ENCODE measurements at places on chromosomes 5 and 9.
A peak's percentile ranks its signal among the peaks of the same experiment; 100 is the strongest.

GRCh38 chr5:151093476-151093889 lies 12.6 kb upstream of the TNIP1 start:
- peak overlapping the region; percentile 8 for H3K4me3 ChIP-seq
- H3K27ac ChIP-seq: peak overlapping the region; percentile 86
- no peaks in the 10 kb centered on the region for H3K27me3 ChIP-seq
- peaks cover 60% of the 10 kb centered on the region for H3K4me1 ChIP-seq

GRCh38 chr5:138745268-138745667 lies 8.0 kb upstream of the CTNNA1 start:
- no peaks in the 10 kb centered on the region for H3K36me3 ChIP-seq
- peaks cover 6% of the 10 kb centered on the region for H3K4me1 ChIP-seq
- H3K27ac ChIP-seq: no peak overlapping the region

GRCh38 chr5:173834071-173834771 lies 53.9 kb upstream of the CPEB4 start:
- H3K4me1 ChIP-seq: no peaks in the 10 kb centered on the region
- no peak overlapping the region for H3K4me3 ChIP-seq
- DNase-seq: no peak
- H3K36me3 ChIP-seq: no peaks in the 10 kb centered on the region
- H3K27me3 ChIP-seq: no peaks in the 10 kb centered on the region

GRCh38 chr5:141597394-141597793 lies 21.4 kb downstream of the DIAPH1 start:
- DNase-seq: no peak
- H3K27me3 ChIP-seq: no peaks in the 10 kb centered on the region
- H3K27ac ChIP-seq: peak overlapping the region; percentile 28
- H3K36me3 ChIP-seq: peaks cover 14% of the 10 kb centered on the region

- no peak overlapping the region for H3K27ac ChIP-seq
- H3K4me3 ChIP-seq: no peak overlapping the region
- no peak for DNase-seq
Measured at GRCh38 chr5:117204404-117204803, 629.8 kb upstream of the SEMA6A start.

DNA sequence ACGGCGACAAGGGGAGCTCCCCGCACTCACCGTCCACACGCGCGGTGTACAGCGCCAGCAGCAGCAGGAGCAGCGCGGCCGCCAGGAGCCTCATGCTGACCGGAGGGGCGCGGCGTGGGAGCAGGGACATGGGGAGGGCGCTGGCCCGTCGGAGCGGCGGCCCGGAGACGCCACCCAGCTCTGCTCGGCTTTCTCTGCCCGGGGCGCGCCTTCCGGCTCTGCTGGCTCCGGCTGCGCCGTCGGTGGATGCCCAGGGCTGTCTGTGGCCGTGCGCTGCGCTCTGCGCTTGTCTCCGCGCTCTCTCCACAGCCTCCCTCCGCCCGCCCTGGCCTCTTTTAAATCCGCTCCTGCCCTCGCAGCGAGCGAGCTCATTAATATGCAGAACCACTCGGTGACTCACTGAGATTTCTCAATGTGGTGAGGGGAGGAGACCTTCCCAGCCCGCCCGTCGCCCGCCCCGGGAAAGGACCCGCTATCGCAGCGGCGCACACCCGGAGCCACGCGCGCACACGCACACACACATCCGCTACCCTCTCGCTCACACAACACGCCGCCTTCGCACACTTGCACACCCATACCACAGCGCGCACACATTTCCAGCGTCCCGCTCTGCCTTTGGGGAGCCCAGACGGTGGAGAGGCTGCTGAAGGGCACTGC lies at the start of gene CXCL14:
TSS of gene CXCL14 (minus strand) at position 307 of the 657 bp plus-strand sequence. CDS start at position 94, 213 bp downstream.
- DNase-seq: peak; percentile 66
- peaks cover 4% of the 10 kb centered on the region for H3K4me1 ChIP-seq
- no peak within 1 kb of the TSS for H3K27ac ChIP-seq
- H3K4me3 ChIP-seq: no peak within 1 kb of the TSS
- peaks cover 42% of the 10 kb centered on the region for H3K27me3 ChIP-seq

DNA sequence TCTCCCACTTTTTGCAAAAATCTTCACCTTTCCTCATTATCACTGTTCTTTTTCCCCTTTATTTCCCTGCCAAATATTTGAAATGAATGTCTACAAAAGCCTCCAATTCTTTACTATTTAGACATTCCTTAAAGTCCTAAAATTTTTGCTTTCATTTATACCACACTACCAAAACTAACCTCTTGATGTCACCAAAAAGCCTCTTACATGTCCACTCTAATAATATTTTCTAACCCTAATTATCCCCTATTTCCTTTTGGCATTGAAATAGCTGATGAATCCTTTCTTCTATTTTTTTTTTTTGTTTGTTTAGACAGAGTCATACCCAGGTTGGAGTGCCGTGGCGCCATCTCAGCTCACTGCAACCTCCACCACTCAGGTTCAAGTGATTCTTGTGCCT lies 32.3 kb upstream of the NRG2 start:
- no peak overlapping the region for H3K27ac ChIP-seq
- no peak for DNase-seq
- no peaks in the 10 kb centered on the region for H3K4me1 ChIP-seq
- peaks cover 3% of the 10 kb centered on the region for H3K27me3 ChIP-seq
- no peaks in the 10 kb centered on the region for H3K36me3 ChIP-seq

GRCh38 chr5:65588694-65589093 lies 25.6 kb downstream of the PPWD1 start:
- DNase-seq: no peak
- no peak overlapping the region for H3K27ac ChIP-seq
- H3K4me3 ChIP-seq: no peak overlapping the region
- H3K4me1 ChIP-seq: no peaks in the 10 kb centered on the region

DNA sequence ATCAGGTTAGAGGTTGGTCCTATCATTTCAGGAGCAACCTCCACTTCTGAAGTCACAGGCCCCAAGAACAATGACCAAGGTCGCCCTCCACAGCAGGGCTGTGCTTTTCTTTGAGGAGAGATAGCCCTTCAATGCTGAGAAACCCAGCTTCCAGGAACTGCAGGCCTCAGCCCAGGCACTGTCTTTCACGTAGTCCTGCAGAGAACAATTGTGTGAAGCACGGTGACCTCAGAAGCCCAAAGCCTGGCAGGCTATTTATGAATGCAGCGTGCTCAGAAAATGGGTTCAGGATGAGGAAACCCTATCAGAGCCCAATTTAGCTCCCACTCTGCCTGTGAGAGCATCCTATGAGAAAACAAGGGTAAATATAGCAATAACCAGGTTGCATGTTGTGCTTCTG lies 388.3 kb downstream of the PLK2 start:
- no peaks in the 10 kb centered on the region for H3K36me3 ChIP-seq
- H3K27ac ChIP-seq: no peak overlapping the region
- H3K27me3 ChIP-seq: no peaks in the 10 kb centered on the region

DNA sequence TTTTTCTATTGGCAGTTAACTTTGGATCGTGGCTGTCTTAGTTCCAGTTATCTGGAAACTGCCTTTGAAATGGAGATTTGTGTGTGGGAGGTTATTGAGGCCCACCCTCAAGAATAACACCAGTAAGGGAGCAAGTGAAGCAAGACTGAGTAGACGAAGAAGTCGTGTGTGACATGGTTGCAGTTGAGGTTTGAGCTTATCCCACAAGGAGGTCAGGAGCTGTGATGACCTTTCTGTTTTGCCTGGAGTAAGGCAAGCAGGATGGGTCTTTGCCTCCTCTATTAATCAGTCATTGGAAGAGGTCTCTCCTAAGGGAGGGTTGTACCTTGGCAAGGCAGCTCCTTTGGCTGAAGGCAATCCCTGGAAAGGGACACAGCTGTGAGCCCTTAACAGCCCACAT lies 49.6 kb upstream of the CTXN3 start:
- no peak for DNase-seq
- peaks cover 9% of the 10 kb centered on the region for H3K27me3 ChIP-seq

- H3K27me3 ChIP-seq: peaks cover 4% of the 10 kb centered on the region
- H3K36me3 ChIP-seq: no peaks in the 10 kb centered on the region
- H3K4me1 ChIP-seq: no peaks in the 10 kb centered on the region
- DNase-seq: no peak
- no peak overlapping the region for H3K27ac ChIP-seq
Measured at GRCh38 chr9:16221822-16222547, 648.5 kb downstream of the BNC2 start.

DNA sequence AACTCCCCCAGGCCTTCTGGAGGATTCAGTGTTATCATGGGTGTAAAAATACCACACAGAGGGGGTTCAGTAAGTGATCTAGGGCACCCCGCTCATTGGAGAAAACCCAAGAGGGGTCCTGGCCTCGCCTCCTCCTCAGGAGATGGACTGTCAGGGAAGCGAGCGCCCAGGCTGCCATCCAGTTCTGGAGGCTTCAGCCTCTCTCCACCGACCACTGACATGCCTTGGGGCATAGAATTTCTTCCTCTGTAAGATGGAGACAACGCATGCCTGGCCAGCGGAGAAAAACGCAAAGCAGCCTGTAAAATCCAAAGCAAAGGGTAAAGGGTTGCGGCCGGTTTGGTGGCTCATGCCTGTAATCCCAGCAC lies 165.4 kb downstream of the COL23A1 start:
- no peak overlapping the region for H3K4me3 ChIP-seq
- no peaks in the 10 kb centered on the region for H3K4me1 ChIP-seq
- H3K27me3 ChIP-seq: peaks cover 2% of the 10 kb centered on the region

GRCh38 chr5:313265-313664 lies 8.2 kb upstream of the AHRR start:
- no peak overlapping the region for H3K4me3 ChIP-seq
- no peak for DNase-seq
- peaks cover 2% of the 10 kb centered on the region for H3K36me3 ChIP-seq
- H3K27me3 ChIP-seq: no peaks in the 10 kb centered on the region

DNA sequence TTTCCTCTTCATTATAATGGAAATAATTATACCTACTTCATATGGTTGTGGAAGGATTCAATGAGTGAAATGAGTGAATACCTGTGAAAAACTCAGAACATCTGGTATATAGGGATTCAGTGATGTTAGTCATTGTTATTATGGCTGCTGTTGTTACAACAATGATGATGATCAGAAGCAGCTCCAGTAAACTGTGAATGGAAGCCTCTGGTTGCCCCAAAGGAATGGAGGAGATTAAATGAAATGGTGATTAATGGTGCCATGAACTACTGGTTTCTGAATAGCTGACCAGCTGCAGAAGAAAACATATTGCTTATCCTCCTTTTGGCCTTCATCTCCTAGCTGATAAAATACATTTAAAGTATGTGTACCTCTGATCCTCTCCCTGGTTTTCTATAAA lies 372.0 kb downstream of the ARHGEF28 start:
- H3K4me3 ChIP-seq: no peak overlapping the region
- no peaks in the 10 kb centered on the region for H3K4me1 ChIP-seq
- H3K27me3 ChIP-seq: peaks cover 6% of the 10 kb centered on the region
- H3K36me3 ChIP-seq: no peaks in the 10 kb centered on the region

DNA sequence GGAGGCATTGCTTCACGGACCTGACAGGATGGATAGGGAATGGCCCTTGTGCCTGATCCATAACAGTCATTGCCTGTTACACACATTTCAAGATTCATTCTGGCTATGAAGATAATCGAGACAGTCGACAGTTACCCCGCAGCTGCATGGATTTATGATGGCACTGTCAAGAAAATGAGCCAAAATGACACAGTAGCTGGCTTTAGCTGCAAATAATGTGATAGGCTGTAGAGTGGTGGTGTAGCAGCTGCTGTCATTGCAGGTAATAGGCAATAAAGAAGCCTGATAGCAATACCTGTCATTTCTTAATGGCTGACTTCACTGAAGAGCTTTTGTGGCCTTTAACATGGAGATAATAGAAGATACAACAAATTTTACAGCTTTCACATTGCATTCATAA lies 1085.2 kb upstream of the ARRDC3 start:
- no peak overlapping the region for H3K4me3 ChIP-seq
- H3K27me3 ChIP-seq: no peaks in the 10 kb centered on the region
- no peaks in the 10 kb centered on the region for H3K36me3 ChIP-seq
- H3K27ac ChIP-seq: no peak overlapping the region
- H3K4me1 ChIP-seq: no peaks in the 10 kb centered on the region

GRCh38 chr5:110304176-110304575 lies 422.3 kb downstream of the TMEM232 start:
- DNase-seq: no peak
- no peak overlapping the region for H3K4me3 ChIP-seq
- H3K27me3 ChIP-seq: peaks cover 3% of the 10 kb centered on the region
- peaks cover 3% of the 10 kb centered on the region for H3K36me3 ChIP-seq
- no peak overlapping the region for H3K27ac ChIP-seq

- no peak overlapping the region for H3K27ac ChIP-seq
- H3K4me3 ChIP-seq: no peak overlapping the region
- no peak for DNase-seq
- peaks cover 2% of the 10 kb centered on the region for H3K4me1 ChIP-seq
Measured at GRCh38 chr9:98132158-98132557, 13.1 kb upstream of the TRIM14 start.

DNA sequence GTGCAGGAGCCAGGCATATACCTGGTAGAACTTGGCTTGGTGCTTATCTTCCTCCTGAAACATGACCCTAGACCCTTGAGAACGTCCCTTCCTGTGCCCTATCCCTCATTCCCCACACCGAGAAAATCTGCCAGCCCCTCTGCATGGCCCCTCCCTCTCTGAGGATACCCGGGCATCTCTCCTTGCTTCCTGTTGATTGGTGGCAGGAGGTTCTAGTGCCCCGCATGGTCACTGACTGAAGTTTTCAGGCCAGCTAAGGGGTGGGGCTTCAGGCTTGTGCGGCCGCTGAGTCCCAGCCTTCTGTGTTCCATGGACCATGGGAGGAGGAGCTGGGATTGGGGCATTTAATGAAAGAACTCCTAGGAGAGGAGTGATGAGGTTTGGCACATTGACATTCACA lies 22.8 kb downstream of the IGIP start:
- H3K4me1 ChIP-seq: peaks cover 15% of the 10 kb centered on the region
- H3K36me3 ChIP-seq: no peaks in the 10 kb centered on the region
- no peak for DNase-seq
- H3K4me3 ChIP-seq: no peak overlapping the region

GRCh38 chr5:179261301-179262125 lies 83.7 kb downstream of the ADAMTS2 start:
- H3K4me3 ChIP-seq: no peak overlapping the region
- no peaks in the 10 kb centered on the region for H3K36me3 ChIP-seq
- no peaks in the 10 kb centered on the region for H3K4me1 ChIP-seq
- peaks cover 4% of the 10 kb centered on the region for H3K27me3 ChIP-seq
- H3K27ac ChIP-seq: no peak overlapping the region
- peak; percentile 25 for DNase-seq

- DNase-seq: no peak
- H3K4me3 ChIP-seq: no peak overlapping the region
- H3K27me3 ChIP-seq: peaks cover 8% of the 10 kb centered on the region
Measured at GRCh38 chr5:139660923-139661814, 13.0 kb downstream of the CXXC5 start.

DNA sequence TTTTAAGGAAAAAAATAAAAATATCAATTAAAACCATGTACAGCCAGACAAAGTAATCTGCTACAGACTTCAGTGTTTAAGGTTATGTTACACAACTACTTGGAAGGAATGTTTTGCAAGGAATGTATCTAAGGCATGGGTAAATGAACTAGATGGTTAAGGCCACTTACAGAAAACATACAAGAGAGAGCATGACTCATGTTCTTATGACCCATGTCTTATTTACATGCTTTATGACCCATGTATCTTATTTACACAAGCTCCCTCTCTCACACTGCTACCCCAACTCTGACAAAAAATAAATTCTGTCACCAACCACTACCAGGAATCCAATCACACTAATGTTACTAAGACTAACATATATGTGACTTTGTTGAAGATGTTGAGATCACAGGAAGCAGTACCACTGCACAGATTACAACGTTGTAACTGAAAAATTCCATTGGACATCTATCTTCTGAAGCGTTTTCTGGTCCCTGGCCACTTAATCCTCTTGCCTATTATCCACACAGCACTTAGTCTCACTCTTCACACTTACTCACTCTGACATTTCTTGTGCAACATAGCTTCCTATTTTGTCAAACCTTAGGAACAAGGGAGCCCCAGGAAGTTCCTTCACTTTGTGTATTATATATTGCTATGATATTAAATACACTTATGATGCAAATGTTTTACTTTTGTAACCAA lies 1630.1 kb upstream of the C9orf72 start:
- H3K4me1 ChIP-seq: no peaks in the 10 kb centered on the region
- peaks cover 2% of the 10 kb centered on the region for H3K27me3 ChIP-seq
- H3K4me3 ChIP-seq: no peak overlapping the region
- DNase-seq: no peak
- H3K36me3 ChIP-seq: no peaks in the 10 kb centered on the region
- H3K27ac ChIP-seq: no peak overlapping the region
